AG08396 (cell line): ENCODE measurements at places on chromosomes 16 and 17.

DNA sequence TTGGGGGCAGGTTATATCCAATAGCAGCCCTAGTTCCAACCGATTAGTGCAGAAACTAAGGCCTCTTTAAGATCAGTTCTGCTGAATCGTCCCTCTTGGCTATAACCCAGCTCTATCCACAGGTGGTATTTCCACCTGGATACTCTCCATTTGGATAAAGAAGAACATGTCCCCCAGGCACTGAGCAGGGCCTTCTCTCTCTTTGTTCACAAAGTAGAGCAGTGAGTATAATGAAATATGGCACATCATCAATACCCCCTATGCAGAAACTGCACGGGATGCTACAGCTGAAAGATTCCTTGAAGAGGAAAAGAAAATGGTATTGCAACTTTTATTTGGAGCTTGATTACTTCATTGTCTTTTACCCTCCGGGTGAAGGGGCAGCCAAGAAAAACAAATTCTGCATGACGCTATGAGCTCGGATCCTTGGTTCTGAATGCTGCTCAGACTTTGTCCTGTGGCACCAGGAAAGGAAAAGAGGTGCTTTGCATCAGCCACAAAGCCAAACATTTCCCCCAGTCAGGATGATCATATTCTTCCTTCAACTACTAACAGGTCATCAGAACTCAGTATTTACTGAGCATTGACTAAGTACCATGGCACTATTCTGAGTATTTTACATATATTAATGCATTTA, 399.7 kb downstream of the NPIPA8 start:
- no peak for DNase-seq

- no peak for DNase-seq
Observed at GRCh38 chr17:38616361-38616760, 10.6 kb upstream of the SRCIN1 start.

DNA sequence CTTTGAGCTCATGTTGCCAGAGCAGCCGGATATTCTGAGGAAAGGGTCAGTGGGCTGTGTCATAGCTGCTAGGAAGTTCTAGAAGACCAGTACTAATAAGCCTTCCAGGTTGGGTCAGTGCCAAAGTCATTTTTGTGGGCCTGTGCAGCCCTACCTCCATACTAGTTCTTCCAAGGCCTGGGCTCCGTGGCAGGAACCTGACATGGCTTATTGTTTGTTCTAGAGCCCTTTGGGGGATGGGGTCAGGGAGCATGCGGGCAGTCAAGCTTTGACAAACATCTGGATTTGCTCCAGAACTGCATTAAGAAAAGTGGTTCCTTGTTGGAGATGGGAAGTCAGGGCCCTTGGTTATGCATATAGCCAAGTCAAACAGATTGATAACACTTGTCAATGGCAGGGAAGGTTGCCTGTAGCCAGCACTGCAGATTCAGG, 7.6 kb downstream of the ALKBH5 start:
- no peak for DNase-seq

GRCh38 chr16:47458331-47458730, 2.5 kb downstream of the ITFG1 start:
- no peak for DNase-seq

- DNase-seq: no peak
Observed at GRCh38 chr17:42362245-42362961, 25.8 kb downstream of the STAT3 start.

DNA sequence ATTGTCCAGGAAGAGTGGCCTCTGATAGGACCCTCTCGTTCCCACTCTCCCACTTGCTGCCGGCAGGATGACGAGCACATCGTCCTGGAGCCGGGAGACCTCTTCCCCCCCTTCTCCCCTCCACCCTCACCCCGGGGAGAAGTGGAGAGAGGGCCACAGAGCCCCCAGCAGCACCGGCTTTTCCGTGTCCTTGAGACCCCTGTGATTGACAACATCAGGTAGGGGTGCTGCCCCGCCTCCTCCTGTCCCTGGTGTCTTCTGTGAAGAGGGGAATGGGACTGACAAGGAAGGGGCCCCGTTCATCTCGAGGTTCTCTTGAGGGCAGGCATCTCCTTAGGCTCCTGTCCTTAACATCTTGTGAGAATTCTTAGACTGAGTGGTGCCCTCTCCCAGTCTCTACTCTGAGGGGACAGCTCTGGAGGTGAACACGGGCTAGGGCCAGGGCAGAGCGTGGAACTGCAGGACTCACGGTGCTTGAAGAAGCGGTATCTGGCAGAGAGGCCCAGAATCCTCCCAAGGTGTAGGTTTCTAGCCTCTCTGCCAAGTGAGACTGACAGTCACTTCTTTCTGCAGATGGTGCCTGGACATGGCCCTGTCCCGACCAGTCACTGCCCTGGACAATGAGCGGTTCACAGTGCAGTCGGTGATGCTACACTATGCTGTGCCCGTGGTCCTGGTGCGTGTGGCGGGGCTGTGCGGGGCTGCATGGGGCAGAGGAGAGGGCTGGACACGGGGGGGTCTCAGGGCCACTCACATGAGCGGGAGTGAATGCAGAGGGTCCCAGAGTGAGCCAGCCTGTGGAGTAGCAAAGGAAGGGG, 26.4 kb downstream of the CASKIN2 start:
- no peak for DNase-seq

GRCh38 chr17:79024901-79025737, 1.1 kb downstream of the C1QTNF1 start:
- DNase-seq: no peak

GRCh38 chr17:40022961-40023541, 7.8 kb downstream of the CSF3 start:
- DNase-seq: no peak

GRCh38 chr17:43945074-43945829, 3.0 kb upstream of the PPY start:
- DNase-seq: no peak
